ENCODE measurements at places on chromosomes 16 and 17. TPM values are rescaled to one million over a fixed set of nuclear protein-coding genes. Genes with fewer than 3 reads are reported as not detected.

The IGFALS gene
- total RNA-seq, result under 0.01 TPM

The CD300LF gene
- total RNA-seq, result not detected

The DPEP3 gene
- total RNA-seq, result not detected

The NXPH3 gene
- 0.15 TPM for total RNA-seq

The CA4 gene
- not detected for total RNA-seq

The TLCD2 gene
- total RNA-seq, result 4.9 TPM

The ABHD15 gene
- 19.7 TPM for total RNA-seq

The PPY gene
- not detected for total RNA-seq

The TEPSIN gene
- 27.6 TPM for total RNA-seq

The AHSP gene
- total RNA-seq, result not detected

The SLC12A3 gene
- total RNA-seq, result not detected

The CES3 gene
- total RNA-seq, result 1.9 TPM

The ZNF469 gene
- total RNA-seq, result 3.1 TPM

The PRKAR1A gene
- total RNA-seq, result 363 TPM

The GDPD3 gene
- 1.6 TPM for total RNA-seq

The SPNS2 gene
- total RNA-seq, result 1.0 TPM

The HSD17B2 gene
- total RNA-seq, result not detected

The KRT17 gene
- total RNA-seq, result 15.1 TPM

The TMEM88 gene
- total RNA-seq, result 0.44 TPM

The HSF4 gene
- 50.4 TPM for total RNA-seq

The TRAF4 gene
- total RNA-seq, result 14.3 TPM

The CFAP97D1 gene
- not detected for total RNA-seq

The MT1G gene
- not detected for total RNA-seq

The KIF2B gene
- not detected for total RNA-seq

The SLC9A5 gene
- 1.3 TPM for total RNA-seq

The ASPA gene
- total RNA-seq, result 1.2 TPM

The SPATA22 gene
- 1.2 TPM for total RNA-seq

The NPIPA7 gene
- total RNA-seq, result 0.15 TPM

The LITAFD gene
- not detected for total RNA-seq

The CACNG5 gene
- total RNA-seq, result not detected

The MYL11 gene
- total RNA-seq, result not detected

The CA10 gene
- not detected for total RNA-seq

The TBC1D3H gene
- total RNA-seq, result not detected

The GNG13 gene
- total RNA-seq, result not detected

The RHBDL3 gene
- under 0.01 TPM for total RNA-seq

The CCT6B gene
- 1.0 TPM for total RNA-seq

The AXIN1 gene
- total RNA-seq, result 29.3 TPM

The OR1F1 gene
- not detected for total RNA-seq

The RUNDC3A gene
- not detected for total RNA-seq

All from smooth muscle cell of trachea (primary cell).